ENCODE measurements at places on chromosomes 12 and 14.

- no peak for DNase-seq
Measured at GRCh38 chr14:65377576-65377975, 35.0 kb upstream of the FUT8 start.

GRCh38 chr12:26713885-26714383 is 119.1 kb downstream of the ITPR2 start:
- no peak for DNase-seq

DNA sequence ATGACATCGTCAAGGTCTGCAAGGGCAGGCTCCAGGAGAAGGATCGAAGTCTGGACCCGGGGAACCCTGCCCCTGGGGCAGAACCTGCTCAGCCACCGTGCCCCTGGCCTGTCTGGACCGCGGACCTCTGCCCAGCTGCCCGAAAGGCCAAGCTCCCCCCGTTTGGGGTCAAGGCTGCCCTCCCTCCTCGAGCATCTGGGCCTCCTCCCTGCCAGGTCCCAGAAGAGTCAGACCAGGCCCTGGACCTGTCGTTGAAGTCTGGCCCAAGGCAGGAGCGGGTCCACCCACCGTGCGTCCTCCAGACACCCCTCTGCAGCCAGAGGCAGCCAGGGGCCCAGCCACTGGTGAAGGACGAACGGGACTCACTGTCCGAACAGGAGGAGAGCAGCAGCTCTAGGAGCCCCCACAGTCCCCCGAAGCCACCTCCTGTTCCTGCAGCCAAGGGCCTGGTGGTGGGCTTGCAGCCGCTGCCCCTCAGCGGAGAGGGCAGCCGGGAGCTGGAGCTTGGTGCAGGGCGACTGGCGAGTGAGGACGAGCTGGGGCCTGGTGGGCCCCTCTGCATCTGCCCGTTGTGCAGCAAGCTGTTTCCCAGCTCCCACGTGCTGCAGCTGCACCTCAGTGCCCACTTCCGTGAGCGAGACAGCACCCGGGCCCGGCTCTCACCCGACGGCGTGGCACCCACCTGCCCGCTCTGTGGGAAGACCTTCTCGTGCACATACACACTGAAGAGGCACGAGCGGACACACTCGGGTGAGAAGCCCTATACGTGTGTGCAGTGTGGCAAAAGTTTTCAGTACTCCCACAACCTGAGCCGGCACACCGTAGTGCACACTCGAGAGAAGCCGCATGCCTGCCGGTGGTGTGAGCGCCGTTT is 856 bp downstream of the ZBTB42 start:
- no peak for DNase-seq

DNA sequence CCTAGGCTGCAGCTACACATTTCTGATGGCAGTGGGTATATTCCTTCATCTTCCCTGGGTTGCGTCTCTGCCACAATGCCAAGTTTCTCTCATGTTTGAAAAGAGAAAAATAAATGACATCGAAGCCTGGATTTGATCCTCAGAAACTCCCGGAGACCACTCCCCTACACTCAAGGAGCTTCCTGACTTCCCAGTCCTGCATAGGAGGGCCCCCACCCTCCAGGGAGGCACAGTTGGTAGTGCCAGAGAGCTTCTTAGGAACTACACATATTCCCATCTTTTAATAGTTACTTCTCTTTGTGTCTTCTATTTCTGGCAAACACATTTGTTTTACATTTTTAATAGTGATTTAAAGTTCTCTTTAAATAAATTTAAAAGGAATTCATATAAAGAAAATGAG is 30.7 kb downstream of the AP5M1 start:
- no peak for DNase-seq

DNA sequence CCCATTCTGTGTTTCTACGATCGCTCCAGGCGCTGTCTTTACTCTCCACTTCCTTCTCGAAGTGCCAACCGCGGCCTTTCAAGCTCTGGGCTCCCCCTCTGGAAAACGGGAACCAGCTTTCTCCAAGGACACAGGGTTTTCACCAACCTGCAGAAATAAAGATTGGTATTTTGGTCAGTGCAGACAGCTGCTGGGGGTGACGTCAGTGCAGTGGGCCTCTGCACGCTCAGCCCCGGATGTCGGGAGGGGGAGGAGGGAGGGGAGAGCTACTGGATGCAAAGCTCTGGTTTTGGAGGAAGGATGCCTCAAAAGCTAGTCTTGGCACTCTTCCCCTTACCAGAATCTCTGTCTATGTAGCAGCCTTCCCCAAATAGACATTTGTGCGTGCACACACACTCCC is 19.9 kb downstream of the HRK start:
- DNase-seq: peak; percentile 34

- no peak for DNase-seq
Measured at GRCh38 chr12:95480230-95480629, 6.3 kb downstream of the METAP2 start.

- no peak for DNase-seq
Measured at GRCh38 chr12:49621651-49622500, 1.5 kb upstream of the PRPF40B start.

DNA sequence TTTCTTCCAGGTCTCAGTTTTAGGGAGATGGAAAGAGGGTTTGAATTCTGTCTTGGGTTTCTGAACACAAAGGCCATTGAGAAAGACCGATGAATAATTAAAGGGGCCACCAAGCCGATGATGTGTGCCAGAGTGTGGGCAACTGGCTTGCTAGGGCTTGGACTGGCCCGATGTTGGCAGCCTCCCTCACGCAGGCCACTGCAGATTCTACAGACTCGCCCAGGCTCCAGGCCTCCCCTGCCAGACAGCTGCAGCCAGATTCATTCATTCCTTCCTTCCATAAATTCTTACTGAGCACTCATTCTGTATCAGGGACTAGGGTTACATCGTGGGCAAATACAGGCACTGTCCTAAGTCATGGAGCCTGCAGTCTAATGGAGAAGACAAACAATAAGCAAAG is 34.9 kb downstream of the ACTN1 start:
- DNase-seq: no peak

DNA sequence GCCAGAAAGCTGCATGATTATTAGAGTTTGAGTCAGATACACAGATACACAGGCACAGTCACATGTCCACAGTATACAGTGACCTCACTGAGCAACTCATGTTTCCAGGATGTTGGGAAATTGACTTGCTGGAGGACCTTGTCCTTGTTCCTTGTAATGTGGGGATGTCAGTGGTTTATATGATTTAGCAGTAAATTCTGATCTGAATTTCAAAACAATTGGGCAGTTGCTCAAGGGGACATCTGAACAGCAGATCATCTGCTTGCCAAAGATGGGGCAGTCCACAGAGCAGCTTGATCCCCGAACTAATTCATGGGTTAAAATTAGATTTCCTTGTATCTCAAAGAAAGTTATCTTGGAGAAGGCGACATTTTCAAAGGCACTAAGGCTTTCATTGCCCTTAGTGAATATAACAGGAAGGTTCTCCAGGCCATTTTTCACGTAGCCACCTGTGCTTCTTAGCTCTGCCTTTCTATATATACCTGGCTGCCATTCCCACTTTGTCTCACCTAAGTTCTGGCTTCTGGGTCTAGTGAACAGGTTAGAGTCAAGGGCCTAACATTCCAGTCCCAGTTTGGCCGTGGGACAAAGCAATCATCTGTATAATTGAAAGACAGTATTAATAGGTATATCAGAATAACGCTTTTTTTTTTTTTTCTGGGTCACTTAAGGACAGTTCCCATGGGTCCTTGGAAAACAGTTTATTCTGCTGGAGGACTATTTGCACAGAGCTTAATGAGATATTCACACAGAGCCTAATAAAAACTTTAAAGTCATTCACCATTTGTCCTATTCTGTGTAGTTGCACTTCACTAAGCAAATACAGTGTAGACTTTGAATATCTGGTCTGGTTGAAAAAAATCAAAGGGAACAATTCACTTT is 64.9 kb upstream of the STRN3 start:
- DNase-seq: no peak

- DNase-seq: no peak
Measured at GRCh38 chr14:86057018-86057667, 527.2 kb downstream of the FLRT2 start.

- DNase-seq: no peak
Measured at GRCh38 chr14:45128963-45129629, 5.2 kb downstream of the FKBP3 start.

DNA sequence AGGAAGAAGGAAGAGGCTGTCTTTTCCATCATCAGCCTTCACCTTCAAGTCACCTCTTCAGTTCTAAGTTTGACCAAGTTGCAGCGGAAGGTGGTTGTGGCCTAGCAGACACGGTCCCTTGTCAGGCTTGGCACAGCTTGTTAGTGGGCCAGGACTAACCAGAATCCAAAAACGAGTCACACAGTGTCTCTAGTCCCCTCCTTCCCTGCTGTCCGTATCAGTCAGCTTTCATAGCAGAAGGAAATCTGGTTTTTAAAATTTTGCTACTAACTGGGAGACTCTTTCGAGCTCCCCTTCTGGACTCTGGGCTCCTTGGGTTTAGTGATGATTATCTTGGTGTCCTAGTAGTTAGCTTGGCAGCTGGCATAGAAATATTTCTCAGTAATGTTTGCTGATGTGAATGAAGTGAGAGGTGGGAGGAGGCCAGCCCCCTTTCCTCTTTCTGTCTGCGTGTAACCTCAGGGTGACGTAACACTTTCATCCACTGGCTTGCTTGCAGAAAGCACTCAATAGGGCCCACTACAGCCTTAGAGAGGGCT is 3.8 kb downstream of the ETV6 start:
- DNase-seq: peak; percentile 19

DNA sequence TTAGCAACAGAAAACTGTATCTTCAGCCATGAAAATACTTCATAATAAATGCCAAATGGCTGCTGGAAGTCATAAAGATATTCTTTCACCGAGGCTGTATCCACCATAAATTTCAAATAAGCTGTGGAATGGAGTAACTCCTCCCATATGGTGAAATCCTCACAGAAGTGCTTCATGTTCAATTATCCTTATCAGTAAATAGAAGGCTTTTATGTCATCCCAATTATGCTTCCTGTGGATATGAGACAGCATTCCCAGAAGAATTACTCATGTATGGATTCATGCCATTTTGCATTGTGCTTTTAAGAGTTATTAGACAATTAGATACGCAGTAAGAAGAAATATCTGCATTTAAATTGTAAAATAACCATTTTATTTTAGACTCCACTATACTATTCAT is 99.0 kb downstream of the RTN1 start:
- no peak for DNase-seq

DNA sequence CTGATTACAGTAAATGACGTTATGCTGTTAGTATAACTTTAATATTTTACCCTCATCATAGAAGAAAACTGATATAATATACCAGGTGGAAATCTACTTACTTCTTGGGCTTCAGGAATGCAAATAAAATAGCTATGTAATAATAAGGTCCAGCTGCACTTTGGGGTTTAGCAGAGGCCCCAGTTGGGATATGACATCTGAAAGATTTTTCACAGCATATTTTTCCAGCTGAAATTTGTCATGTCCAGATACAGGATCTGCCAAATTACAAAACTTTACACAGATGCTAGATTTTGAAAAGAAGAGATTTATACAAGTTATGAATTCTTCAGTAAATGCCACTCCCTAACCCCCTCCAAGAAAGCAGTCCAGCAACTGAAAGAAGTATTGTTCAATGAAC is 29.2 kb upstream of the DCN start:
- no peak for DNase-seq
